NCI-H510A (cell line): ENCODE measurements at places on chromosomes 4 and X.

DNA sequence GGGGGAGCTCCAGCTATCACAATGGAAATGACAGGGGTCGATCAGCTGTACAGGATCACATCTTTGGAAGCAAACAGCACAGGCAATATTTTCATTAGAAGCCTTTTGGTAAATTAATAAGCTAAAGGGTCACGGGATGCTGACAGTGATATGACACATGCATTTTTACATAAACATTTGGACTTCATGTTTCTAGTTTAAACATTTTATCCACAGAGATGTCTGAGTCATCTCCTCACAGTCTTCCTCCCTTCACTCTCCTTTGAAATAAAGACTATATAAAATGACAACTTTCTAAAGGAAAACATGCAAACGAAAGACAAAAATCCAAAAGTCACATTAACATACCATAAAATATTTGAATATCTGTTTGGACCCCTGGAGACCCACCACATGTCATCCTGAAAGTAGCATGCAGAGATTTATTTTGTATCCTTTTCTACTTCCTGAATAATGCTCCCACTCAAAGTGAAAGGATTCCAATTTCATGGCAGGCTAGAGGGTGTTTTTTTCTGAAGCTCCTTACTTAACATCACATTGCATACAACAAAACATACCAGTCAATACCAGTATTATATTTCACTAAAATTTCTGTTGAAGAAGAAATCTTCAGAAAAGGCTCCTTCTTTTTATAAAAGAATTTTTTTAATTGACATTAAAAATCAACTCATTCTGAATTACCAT lies 200.1 kb upstream of the PPARGC1A start:
- DNase-seq: no peak

DNA sequence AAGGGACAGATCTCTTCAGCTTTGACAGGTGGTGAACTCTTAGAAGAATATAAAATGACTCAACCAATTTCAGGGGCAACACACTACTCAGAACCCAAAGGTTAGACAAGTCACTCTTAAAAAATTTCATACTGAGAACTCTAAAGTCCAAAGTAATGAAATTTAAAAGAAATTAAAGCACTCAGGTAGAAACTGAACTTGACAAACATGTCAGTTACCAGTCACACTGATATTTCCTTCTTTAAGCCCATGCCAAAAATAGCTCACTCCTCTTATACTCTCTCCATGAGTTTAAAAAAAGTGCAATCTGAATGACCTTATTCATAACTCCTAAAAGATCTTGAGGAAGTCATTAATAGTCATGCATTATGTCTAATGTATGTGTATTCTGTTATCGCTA lies 40.3 kb downstream of the AMMECR1 start:
- DNase-seq: no peak

DNA sequence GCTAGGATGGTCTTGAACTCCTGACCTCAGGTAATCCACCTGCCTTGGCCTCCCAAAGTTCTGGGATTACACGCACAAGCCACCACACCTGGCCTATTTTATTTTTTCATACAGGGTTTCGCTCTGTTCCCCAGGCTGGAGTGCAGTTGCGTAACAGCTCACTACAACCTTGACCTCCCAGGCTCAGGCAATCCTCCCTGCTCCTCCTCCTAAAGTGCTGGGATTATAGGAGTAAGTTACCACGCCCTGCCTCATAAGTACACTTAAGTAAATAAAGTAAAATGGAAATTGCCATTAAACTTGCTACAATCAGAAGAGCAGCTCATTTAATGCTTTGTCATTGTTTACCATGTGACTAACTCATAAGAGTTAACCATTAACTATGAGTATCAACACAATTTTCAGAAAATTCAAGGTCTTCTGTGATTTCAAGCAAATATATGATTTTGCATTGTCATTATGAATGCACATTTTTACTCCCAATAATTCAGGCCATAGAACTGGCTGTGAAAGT lies 12.3 kb downstream of the UGDH start:
- DNase-seq: peak; percentile 11

DNA sequence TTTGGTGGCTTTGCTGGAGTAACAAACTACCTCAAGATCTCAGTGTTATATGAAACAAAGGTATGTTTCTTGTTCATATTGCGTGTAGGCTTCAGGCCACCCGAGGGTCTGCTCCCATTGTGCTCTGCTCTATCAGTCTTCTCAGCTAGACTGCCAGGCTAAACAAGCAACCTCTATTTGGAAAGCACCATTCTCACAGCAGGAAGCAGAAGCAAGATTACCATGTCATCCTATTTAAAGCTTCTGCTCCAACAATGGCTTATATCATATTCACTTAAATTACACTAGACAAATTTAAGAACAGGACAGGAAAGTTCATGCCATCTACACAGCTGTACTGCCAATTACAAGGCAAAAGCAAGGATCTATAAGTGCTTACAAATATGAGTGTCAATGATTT lies 385.8 kb downstream of the PPARGC1A start:
- no peak for DNase-seq

DNA sequence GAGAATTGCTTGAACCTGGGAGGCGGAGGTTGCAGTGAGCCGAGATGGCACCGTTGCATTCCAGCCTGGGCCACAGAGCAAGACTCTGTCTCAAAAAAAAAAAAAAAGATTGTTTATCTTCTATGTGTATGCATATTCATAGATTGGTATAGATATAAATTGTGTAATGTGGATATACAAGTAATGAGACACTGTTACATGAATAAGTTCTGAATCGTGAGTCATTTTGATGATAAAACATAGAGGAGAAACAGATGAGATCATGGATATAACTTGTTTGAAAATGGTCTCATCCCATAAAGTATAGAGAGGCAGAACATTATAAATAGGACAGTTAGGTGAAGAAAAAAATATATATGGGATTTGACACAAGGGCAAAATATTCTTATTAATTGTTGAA lies 628.0 kb downstream of the IL1RAPL1 start:
- DNase-seq: no peak

- DNase-seq: no peak
These were observed 18.6 kb upstream of the UBA1 start for GRCh38 chrX:47174846-47175587.

- no peak for DNase-seq
These were observed 45.5 kb upstream of the XIAP start for GRCh38 chrX:123814343-123814742.

- DNase-seq: no peak
These were observed 56.3 kb downstream of the ZAR1 start for GRCh38 chr4:48546336-48546735.

DNA sequence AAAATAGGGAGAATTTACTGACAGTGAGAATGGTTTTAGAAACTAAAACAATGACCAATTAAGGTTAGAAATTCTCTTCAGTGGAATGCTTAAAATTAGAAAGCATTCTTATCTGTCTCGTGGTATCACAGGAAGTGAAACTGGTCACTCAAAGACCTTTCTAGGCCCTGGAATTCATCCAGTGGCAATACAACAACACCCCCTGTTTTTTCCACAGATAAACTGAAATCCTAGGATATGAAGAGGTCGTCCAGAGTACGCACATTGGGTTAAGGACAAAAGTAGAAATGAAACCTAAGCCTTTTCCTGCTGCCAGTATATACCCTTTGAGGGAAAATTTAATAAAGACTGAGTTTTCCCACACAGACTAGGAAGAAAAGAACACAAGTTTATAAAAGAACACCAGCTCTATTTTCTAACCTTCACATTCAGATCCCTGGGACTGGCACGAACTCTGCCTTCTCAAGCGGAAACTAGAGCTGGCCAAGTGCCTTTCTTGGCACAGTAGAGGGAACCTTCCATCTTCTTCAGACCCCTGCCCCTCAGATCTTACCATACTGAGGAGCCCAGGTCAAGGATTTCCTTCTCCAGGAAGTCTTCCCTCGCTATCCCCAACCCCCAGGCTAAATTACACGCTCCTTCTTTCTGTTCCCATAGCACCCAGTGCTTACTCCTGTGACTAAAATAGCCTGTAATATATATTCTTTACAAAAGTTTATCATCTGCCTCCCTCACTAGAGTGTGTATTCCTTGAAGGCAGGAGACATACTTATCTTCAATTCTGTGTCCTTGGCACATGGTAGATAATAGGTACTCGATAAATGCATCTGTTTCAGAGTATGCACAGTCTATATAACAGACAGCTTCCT lies 16.9 kb downstream of the LHFPL1 start:
- DNase-seq: no peak

GRCh38 chrX:3271834-3272186 lies 74.6 kb downstream of the MXRA5 start:
- DNase-seq: no peak

- no peak for DNase-seq
These were observed 271.5 kb downstream of the LDB2 start for GRCh38 chr4:16626945-16627344.

GRCh38 chr4:114495471-114495928 lies 103.1 kb upstream of the UGT8 start:
- no peak for DNase-seq

DNA sequence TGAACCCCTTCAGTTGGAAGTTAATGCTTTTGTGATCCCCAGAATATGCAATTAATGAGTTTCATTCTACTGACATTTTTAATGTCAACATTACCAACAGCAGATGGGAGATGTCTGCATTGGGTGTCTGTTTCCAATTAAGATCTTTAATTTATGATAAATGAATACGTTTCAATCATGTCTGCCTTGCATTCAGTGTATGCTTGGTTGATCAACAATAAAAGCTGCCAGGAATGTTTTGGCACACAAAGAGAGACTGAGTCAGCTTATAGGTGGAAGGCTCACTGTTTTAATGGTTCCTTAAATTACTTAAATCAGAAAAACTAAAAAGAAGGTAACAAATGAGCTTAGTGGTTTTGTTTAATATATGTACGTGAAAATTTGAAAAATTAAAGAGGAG lies 359.9 kb upstream of the CNKSR2 start:
- no peak for DNase-seq

DNA sequence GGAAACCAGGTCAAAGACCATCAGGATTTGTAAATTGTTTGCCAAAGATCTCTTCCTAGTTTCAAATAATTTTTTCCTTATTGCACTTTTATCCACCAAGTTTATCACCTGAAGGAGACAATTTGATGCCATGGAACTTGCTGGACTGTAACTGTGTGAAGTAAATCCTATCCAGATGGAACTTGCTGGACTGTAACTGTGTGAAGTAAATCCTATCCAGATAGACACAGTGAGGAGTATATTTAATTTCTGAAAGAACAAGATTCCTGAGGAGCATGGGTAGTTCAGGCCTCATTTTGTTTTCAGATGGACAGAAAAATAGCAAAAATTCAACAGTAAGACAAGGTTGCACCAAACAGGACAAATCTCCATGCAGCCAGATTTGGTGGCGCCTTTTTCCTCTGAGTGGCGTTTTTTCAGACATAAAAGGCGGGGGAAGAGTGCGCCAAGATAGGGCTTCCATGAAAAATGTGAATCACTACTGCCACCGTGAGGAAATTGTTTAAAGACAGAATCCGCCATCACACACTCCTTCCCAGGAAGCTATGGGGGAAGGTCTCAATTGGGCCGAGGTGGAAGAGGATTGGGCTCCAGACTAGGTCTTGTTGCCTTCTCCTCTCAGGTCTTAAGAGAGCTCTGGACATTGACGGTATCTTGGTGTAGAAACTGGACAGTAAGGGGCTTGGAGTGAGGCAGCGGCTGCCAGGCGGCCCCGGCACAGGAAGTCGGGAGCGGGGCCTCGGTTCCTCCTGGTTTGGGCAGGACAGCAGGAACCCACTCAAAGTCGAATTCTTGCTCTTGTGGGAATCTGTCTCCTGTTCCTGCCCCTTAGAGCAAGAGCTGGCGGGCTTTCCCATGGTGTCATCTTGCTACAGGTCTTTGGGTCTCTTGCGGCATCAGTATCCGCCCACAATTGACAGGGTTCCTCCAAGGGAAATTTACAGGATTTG lies 234.7 kb downstream of the OR13H1 start:
- DNase-seq: no peak

- no peak for DNase-seq
These were observed 196.8 kb downstream of the HEPH start for GRCh38 chrX:66360894-66361293.

DNA sequence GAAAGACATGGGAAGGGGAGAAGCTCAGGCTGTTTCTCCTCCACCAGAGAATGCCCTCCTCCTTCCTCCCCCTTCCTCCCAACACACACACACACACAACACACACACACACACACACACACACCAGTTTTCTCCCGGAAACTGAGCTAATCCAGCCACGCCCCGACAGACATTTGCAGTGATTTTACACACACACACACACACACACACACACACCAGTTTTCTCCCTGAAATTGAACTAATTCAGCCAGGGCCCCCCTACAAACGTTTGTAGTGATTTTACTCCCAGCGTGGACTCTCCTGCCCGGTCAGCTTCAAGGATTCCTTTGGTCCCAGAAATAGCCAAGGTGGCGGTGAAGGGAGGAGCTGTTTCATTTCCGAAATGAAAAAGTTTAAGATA lies 32.9 kb upstream of the STX18 start:
- DNase-seq: no peak

DNA sequence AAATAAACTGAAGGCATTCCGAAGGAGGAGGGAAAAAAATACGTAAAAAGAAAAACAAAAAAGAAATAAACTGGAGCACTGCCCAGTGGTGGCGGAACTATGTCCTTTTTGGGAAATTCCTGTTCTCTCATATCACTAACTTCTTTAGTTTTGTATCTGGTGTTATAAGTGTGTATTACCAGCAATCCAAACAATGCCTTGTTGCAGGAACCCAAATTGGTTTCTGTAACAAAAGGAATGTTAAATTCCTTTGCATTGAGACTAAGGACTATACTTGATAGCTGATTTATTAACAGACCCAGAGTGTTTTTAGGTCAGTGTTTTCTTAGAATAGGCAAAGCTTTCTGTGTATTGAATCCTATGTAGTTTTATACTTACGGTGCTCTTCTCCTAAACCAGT lies 6.6 kb downstream of the CCNG2 start:
- no peak for DNase-seq

- no peak for DNase-seq
These were observed 28.3 kb downstream of the FAT1 start for GRCh38 chr4:186695392-186695791.

- DNase-seq: no peak
These were observed 288.9 kb downstream of the IL1RAPL2 start for GRCh38 chrX:104854790-104855340.

GRCh38 chr4:77151241-77151640 lies 5.8 kb upstream of the CCNG2 start:
- no peak for DNase-seq
